BE2C (cell line): ENCODE measurements at places on chromosomes 6 and 20.

DNA sequence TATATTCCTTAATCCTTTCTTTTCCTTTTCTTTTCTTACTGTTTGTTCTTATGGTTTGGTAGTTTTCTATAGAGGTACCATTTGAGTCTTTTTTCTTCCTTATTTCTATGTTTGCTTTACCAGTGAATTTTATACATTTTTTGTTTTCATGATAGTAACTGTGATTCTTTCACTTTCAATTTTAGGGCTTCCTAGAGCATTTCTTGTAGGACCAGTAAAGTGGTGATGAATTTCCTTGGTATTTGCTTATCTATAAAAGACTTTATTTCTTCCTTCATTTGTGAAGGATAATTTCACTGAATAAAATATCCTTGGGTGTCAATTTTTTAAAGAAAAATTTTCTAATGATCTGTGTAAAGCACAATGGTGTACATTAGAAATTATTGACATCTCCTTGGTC is 637.4 kb downstream of the CD109 start:
- DNase-seq: no peak

DNA sequence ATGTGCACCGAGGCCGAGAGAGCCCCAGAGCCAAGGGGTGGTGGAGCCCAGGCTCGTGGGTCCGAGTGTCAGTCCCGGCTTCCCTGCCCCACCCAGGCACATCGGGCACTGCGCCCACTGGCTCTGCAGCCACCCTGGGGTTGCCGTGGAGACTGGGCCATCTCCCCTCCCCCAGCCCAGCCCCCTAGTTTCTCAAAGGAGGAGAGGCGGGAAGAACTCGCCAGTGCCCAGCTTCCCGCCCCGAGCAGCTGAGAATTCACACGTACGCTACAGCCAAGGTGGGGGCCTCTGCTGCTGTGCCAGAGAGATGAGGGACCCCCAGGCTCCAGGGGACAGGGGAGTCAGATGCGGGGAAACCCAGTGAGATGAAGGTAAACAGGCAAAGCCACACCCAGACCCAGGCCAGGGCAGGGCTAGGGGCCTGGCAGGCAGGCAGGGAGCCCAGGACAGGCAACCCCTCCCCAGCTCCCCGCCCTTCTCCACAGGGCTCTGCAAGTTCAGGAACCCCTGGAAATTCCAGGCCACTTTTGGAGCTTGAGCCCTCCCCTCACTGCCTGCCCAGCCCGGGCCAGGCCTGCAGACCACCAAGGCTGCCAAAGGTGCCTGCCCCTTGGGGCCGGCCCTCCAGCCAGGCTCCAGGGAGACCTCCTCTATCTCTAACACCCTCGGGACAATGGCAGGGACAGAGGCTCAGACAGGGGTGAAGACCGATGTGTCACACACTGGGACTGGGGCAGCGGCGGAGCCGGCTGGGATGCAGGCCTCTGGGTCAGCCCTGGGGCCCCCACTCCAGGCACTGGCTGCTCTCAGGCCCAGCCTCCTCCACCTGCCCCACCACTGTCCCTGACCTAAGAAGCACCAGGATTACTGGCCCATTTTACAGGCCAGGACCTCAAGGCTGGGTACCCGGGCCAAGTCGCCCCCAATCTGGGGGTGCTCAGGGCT is 6.0 kb downstream of the LAMA5 start:
- DNase-seq: peak; percentile 23

DNA sequence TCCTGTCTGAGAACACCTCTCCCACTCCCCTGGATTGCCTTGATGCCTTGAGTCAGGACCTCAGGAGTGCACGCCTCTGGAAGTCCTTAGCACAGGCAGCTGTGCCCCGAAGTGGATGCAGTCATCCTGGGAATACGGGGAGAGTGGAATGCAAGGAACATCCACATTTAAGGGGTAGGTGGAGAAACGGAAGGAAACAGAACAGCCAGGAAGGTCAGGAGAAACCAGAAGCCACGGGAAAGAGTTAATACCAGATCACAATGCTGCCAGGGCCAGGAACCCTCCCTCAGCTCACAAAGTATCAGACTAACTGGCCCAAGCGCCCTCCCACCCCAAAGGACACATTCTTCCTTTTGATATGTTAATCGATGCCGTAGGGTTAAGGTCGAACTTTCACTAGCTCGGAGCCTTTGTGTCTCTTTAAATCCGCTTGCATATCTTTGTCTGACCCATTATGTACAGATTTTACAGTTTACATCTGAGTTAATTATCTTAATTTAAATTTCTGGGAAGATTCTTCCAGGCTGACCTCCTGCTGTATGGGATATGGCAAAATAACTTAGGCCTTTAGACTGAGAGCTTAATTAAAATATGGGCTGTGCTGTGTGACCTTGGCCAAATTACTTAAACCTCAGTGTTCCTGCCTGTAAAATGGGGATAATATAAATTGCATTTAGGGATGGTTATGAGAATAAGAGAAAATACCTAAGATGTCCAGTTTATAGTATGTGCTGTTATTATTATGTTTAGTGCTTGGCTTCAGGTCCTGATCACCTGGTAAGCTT is 24.0 kb upstream of the CCND3 start:
- no peak for DNase-seq

DNA sequence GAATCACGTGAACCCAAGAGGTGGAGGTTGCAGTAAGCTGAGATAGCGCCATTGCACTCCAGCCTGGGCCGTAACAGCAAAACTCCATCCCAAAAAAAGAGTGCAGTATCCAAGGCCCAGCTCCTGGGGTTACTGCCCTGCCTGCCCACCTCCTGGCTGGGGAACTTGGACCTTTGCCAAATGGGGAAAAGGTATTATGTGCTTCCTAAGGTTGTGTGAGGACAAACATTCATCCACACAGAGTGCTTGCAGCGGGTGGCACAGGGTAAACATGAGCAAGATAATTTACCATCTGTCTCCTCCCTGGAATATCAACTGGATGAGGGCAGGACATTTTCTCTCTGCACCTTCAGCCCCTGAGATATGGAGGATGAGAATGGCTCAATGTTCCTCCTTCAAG is 94.9 kb upstream of the POPDC3 start:
- no peak for DNase-seq

DNA sequence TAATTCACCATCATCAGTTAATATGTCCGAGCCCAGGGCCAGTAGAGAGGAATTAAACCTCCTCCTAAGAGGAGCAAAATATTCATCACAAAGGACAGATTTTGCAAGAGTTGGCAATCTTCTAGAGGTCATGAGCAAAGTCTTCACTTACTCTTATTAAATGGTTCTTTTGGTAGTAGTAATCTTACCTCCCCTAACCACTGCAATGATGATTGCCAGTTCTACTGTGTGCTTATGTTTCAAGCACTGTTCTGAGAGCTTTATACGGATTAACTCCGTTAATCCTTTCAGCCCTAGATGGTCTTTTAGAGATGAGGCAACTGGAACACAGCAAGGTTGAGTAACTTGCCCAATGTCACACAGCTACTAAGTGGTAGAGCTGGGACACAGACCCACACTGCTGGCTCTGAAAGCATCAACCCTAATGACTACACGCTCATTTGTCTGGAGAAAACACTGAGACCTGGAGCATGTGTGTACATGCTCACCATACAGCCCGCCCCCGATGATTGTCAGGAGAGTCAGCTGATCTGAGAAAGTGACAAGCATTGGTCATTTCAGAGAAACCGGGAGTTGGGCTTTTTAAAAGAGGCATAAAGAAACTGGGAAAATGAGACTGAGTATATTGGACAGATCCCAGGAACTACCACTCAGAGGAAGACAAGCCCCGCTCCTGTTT is 276.0 kb downstream of the NRN1 start:
- no peak for DNase-seq

DNA sequence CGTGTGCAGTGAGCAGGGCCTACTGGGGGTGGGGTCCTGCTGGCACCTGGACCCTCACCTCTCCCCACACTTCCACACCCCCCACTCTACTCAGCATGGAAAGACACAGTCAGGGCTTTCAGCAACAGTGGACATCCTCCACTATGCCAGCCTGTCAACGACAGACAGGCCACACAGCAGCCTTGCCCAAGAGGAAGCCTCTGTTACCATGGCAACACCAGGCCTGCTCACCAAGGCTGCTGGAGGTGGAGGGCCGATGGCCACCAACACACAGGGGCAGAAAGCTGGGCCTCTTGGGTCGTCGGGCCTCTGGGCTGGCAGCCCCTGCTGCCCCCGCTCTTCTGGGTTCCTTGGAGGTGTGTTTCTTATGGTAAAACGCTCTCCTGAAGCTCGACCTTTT is 13.6 kb downstream of the BNIP5 start:
- DNase-seq: peak; percentile 77

GRCh38 chr20:17418737-17419136 is 112.4 kb downstream of the BFSP1 start:
- DNase-seq: no peak

- no peak for DNase-seq
Measured at GRCh38 chr20:19317237-19318069, 105.0 kb downstream of the SLC24A3 start.

- DNase-seq: no peak
Measured at GRCh38 chr6:118953391-118953790, 18.4 kb upstream of the MCM9 start.

- no peak for DNase-seq
Measured at GRCh38 chr6:163782436-163783003, 368.0 kb downstream of the QKI start.

DNA sequence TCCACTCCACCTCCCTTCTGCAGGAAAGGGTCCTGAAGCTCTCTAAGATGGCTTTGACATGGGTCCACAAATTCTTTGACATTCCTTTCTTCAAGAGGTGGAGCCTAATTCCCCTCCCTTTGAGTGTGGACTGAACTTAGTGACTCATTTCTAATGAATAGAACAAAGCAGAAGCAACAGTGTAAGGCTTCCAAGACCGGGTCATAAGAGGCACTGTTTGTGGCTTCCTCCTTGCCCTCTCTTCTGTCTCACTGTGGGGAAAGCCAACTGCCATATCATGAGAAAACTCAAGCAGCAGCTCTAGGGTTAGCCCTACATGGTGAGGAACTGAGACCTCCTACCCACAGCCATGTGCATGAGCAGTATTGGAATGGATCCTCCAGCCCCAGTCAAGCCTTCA is 5.9 kb upstream of the CDK5RAP1 start:
- no peak for DNase-seq

DNA sequence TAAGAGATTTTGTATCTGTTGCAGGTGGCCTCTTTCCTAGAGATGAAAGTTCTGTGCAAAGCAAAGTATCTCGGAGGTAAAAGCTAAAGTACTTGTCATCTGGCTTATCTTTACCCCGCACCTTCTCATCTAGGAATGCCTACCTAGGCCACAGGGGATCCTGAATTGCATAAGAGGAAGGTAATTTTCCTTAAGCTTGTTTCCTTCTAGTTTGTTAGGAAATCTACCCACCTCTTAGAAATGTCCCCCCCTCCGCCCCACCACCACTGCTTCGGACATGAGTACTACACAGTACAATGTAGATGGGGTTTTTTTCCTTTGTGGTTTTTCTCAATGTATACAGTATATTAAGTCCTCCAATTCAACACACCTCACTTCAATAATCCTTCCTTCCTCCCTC is 21.5 kb downstream of the FOXC1 start:
- no peak for DNase-seq

GRCh38 chr20:11976966-11977365 is 59.3 kb downstream of the BTBD3 start:
- no peak for DNase-seq

DNA sequence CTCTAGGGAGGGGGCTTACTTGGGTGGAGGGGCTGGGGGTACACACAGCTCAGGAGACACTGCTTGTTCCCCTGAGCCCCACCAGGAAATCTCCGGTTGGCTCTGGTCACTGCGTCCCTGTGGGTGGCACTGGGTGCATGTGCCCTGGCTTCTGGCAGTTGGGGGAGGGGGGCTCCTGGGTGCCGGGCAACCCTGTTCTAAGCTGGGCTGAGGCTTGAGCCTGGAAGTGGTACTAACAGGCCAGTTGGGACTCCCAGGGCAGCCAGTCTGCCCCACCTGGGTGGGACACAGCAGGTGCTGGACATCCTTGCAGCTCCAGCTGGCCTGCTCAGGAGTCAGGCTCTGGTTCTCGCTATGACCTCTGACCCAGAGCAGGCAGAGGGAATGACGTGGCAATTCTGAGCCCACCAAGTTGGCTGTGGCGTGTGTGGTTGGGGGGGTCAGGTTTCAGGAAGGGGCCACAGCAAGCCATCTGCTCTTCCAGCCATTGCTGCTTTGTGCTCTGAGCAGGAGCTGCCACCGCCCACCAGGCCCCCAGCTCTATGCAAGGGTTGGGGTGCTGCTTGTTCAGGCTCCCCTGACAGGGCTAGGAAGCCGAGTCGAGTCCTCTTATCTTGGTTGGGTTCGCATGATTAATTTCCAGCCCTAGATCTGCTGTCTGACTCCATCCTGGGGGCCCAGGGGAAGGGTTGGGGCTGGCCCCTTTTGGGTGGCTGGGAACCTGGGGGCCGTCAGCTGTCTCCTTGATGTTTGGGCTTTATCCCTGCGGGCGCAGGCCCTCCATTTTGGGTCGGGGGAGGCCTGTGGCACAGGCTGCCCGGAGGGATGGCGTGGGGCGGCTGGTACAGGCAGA is 590 bp downstream of the C20orf204 start:
- DNase-seq: no peak

DNA sequence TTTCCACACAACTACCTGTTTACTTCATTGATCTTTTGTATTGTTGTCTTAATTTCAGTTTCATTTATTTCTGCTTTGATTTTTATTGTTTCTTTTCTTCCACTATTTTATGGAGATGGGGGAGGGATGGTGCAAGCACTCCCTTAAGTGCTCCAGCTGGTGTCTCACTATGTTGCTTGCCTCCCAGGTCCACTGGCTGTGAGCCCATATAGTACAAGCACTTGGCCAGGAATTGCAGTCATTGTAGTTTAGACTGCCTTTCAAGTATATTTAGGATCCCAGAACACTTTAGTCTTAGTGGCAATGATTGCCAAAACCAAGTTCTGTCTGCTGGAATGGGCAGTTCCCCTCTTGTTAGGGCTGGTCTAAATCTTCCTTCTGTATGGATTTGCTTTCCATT is 34.9 kb upstream of the MAN1A1 start:
- DNase-seq: no peak

- no peak for DNase-seq
Measured at GRCh38 chr6:884570-884969, 191.6 kb upstream of the EXOC2 start.

DNA sequence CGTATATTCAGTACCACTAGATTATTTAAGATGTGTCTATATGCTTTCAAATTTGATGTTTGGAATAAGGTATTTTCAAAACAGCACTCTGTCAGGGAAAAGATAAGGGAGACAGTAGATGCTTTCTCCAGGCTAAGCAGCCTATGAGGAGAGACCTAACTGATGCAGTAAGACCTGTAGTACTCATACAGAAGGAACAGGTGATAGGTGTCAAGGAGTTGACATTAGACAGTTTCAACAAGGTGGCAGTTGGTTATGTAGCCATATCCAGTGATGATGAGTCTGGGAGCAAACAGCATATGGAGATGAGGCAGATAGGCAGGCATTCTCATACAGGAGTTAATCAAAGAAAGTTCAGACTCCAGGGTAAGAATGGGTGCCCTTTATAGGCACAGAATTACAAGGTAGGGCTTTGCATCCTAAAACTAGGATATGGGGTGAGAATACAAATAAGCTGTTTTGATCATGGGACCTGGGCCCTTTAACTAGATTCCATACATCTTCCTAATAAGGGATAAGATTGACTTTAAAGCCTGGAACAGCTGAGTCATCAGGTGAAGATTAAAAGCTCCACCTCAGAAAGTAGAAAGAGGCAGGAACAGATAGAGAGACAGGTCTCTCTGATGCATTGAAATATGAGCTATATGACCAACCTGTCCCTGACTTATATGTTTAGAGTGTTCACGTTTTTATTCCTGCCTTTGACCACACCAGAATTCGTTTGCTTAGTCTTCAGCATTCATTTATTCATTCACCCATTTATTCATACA is 7.9 kb downstream of the RSPH4A start:
- DNase-seq: no peak
